ENCODE measurements at places on chromosomes 5 and 9. TPM values are rescaled to one million over a fixed set of nuclear protein-coding genes. Genes with fewer than 3 reads are reported as not detected.

- no peak for DNase-seq
- H3K36me3 ChIP-seq: no peaks in the 10 kb centered on the region
- no peak overlapping the region for H3K4me3 ChIP-seq
Observed at GRCh38 chr5:19233573-19233972, 754.4 kb downstream of the CDH18 start.

TSSK1B gene
- not detected for total RNA-seq

DNA sequence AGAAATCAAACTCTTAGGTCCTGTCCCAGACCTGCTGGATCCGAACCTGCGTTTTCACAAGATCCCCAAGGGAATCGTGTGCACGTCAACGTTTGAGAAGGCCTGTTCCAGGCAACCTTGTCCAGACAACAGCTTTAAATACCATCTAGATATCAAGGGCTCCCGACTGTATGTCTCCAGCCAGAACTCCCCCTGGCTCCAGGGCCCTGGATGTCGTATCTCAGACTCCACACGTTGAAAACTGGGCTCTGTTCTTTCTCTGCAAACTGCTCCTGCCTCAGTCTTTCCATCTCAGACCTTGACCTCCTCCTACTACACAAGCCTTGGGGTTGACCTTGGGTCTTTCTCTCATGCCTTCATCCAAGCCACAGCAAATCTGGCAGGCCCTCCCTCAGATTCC, 5.8 kb upstream of the ENG start:
- no peaks in the 10 kb centered on the region for H3K36me3 ChIP-seq
- DNase-seq: no peak
- H3K4me3 ChIP-seq: no peak overlapping the region
- no peaks in the 10 kb centered on the region for H3K27me3 ChIP-seq
- H3K4me1 ChIP-seq: no peaks in the 10 kb centered on the region

- no peak overlapping the region for H3K4me3 ChIP-seq
- peaks cover 3% of the 10 kb centered on the region for H3K27me3 ChIP-seq
- DNase-seq: no peak
- no peak overlapping the region for H3K27ac ChIP-seq
Observed at GRCh38 chr5:131229623-131230022, 34.2 kb upstream of the CDC42SE2 start.

GRCh38 chr9:88567870-88568269, 32.9 kb downstream of the NXNL2 start:
- no peak overlapping the region for H3K27ac ChIP-seq
- no peak for DNase-seq
- H3K4me3 ChIP-seq: no peak overlapping the region
- H3K27me3 ChIP-seq: no peaks in the 10 kb centered on the region

DNA sequence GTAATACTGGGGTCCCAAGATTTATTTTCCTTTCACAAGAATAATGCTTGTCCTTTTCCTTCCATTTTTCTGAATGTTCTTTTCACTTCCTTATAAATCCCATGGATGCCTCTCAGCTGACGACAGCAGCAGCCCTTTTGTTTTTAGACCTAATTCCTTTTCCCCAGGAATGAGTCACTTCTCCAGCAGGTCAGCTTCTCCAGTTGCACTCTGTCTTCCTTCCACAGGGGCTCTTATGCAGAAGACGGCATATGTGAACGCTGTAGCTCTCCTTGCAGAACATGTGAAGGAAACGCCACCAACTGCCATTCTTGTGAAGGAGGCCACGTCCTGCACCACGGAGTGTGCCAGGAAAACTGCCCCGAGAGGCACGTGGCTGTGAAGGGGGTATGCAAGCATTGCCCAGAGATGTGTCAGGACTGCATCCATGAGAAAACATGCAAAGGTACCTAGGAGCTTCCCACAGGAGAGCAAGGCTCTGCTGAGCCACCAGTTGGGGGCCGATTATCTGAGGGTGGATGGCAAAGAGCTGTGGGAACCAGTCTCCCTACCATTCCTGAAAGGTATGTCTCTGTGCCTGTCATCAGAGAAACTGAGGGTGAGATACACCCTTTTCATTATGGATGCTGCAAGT, 72.9 kb downstream of the RFK start:
- H3K4me3 ChIP-seq: peak overlapping the region; percentile 46
- peak; percentile 41 for DNase-seq
- peaks cover 9% of the 10 kb centered on the region for H3K4me1 ChIP-seq
- H3K36me3 ChIP-seq: no peaks in the 10 kb centered on the region
- H3K27ac ChIP-seq: peak overlapping the region; percentile 27

GRCh38 chr9:107711542-107711941, 222.0 kb upstream of the KLF4 start:
- peak; percentile 74 for DNase-seq
- no peak overlapping the region for H3K27ac ChIP-seq
- H3K4me1 ChIP-seq: peaks cover 38% of the 10 kb centered on the region
- peaks cover 17% of the 10 kb centered on the region for H3K27me3 ChIP-seq

DNA sequence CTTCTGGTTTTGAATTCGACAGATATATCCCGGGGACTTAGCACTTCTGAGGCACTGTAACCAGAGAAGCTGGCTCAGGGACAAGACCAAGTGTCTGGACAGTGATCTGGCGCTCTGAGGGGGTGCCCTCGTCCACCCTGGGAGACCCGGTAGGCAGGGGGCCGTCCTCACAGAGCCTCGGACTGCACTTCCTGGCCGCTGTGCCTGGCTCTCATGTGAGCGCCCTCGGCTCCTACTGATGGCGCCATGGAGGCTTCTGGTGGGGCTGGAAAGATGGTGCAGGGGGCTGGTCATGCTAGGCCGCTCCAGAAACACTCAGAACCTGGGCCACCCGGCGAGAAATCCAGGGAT, 18.8 kb upstream of the SLC6A3 start:
- no peak for DNase-seq
- no peaks in the 10 kb centered on the region for H3K4me1 ChIP-seq
- H3K27me3 ChIP-seq: peaks cover 18% of the 10 kb centered on the region
- H3K27ac ChIP-seq: no peak overlapping the region

ALG2 gene
- 37.1 TPM for total RNA-seq

- H3K27ac ChIP-seq: no peak overlapping the region
- DNase-seq: no peak
- H3K4me1 ChIP-seq: no peaks in the 10 kb centered on the region
- no peak overlapping the region for H3K4me3 ChIP-seq
- no peaks in the 10 kb centered on the region for H3K36me3 ChIP-seq
Observed at GRCh38 chr9:120901755-120902568, 24.6 kb downstream of the TRAF1 start.

MYMK gene
- total RNA-seq: not detected

DNA sequence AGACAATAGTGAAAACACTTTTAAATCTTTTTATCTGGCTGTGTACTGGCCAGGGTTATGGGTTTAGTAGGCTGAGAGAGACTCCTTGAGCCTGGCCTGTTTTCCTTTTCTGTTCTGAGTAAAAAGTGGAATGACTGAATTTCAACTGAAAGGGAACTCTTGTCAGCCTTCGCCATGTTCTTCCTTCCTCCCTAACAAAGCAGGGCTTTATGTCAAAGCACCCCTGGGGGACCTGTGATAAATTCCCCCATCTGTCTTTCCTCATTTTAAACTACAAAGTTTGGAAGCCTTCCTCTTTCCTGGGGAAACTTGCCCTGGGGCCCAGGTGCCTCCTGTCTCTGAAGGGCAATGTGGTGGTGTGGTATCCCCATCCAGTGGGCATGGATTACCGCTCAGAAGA, 29.7 kb downstream of the LARP1 start:
- peaks cover 2% of the 10 kb centered on the region for H3K27me3 ChIP-seq
- no peak overlapping the region for H3K4me3 ChIP-seq
- H3K4me1 ChIP-seq: peaks cover 78% of the 10 kb centered on the region
- DNase-seq: no peak
- peak overlapping the region; percentile 6 for H3K27ac ChIP-seq

DNA sequence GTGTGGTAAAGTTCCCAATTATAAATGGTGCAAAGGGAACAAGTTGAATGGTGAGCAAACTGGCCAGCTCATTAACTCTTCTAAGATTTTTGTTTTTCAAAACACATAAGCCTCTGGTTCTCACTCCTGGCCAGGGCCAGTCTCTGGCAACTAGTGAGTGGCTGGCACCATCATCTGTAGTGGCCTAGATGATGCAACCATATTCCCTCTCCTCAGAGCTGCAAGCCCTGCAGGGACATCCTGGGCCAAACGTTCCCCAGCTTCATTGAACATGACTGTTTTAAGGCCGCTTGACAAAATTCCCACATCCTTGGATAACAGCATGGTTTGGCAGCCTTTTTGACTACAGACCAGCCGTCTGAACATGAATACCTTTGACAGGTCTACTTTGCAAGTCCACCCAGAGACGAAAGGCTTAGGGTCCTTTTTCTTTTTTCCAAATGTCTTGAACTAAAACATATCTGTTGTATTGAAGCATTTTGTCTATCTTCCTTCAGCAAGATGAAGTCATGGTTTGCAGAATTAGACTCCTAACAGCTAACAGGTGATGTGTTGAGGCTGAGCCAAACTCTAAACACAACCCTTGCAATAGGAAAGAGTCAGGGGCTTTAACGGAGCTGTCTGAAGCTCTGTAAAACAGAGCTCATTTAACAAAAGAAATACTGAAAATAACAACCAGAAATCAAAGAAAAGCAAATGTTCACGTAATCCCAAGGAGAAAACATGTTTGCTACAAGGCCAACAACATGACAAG, 23.8 kb downstream of the MACROH2A1 start:
- H3K36me3 ChIP-seq: peaks cover 33% of the 10 kb centered on the region
- peak overlapping the region; percentile 70 for H3K27ac ChIP-seq
- H3K27me3 ChIP-seq: peaks cover 2% of the 10 kb centered on the region
- H3K4me3 ChIP-seq: no peak overlapping the region
- peaks cover 100% of the 10 kb centered on the region for H3K4me1 ChIP-seq

GRCh38 chr5:116576053-116576713, 1.6 kb upstream of the SEMA6A start:
- peaks cover 36% of the 10 kb centered on the region for H3K27me3 ChIP-seq
- H3K4me3 ChIP-seq: peak overlapping the region; percentile 87
- H3K36me3 ChIP-seq: no peaks in the 10 kb centered on the region
- peaks cover 13% of the 10 kb centered on the region for H3K4me1 ChIP-seq
- no peak for DNase-seq
- H3K27ac ChIP-seq: no peak overlapping the region

KCTD16 gene
- total RNA-seq: 2.3 TPM

PKN3 gene
- total RNA-seq: 1.9 TPM

- peaks cover 17% of the 10 kb centered on the region for H3K36me3 ChIP-seq
- no peak overlapping the region for H3K4me3 ChIP-seq
- H3K27me3 ChIP-seq: no peaks in the 10 kb centered on the region
- peak overlapping the region; percentile 34 for H3K27ac ChIP-seq
- H3K4me1 ChIP-seq: peaks cover 47% of the 10 kb centered on the region
Observed at GRCh38 chr5:96001262-96001661, 39.6 kb upstream of the ELL2 start.

GRCh38 chr9:108783326-108783725, 72.5 kb downstream of the ACTL7B start:
- H3K4me1 ChIP-seq: no peaks in the 10 kb centered on the region
- H3K4me3 ChIP-seq: no peak overlapping the region
- H3K36me3 ChIP-seq: 0 out of 2 replicates have a peak, but pooled peaks cover 4% of the 10 kb centered on the region
- H3K27me3 ChIP-seq: no peaks in the 10 kb centered on the region

TRAF1 gene
- total RNA-seq: 0.91 TPM

All from HFFc6 (cell line).